ENCODE measurements at places on chromosomes 3 and 15.
A peak's percentile ranks its signal among the peaks of the same experiment; 100 is the strongest.

DNA sequence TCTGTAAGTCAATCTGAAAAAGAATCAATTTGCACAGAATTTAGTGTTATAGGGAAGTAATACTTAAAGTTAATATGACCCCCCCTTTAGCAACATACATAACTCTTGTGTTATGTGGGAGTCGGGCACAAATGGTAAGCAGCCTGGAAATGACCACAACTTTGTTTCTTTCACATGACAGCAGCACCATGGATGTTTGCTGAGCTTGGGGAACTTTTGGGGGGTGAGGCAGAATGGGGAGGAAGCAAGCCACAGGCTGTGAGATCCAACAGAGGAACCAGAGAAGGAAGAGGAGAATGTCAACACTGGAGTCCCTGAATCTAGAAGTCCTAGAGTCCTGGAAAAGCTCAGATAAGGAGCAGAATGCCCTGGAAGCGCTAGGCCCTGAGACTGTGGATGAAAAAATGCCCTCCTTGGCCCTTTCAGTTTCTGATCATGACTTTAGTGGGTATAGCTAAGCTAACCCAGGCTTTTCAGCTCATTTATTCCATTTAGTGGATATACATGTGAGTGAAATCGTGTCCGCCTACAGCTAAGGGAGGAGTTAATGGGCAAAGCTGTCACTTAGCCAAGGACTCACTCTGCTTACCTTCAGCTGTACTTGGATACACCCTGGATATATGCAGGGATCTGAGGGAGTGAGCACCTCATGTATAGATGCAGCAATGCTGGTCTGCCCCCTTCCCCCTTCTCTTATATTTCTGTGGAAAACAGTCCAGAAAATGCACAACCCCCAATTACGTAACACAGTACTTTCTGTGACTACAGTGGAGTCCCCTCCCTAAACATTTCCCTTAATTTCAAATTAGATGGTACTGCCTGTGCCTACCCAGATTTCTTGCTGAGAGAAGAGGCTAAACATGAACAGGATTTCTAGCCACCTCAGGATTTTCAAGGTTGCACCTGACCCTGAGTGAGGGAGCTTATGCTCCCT lies 39.1 kb downstream of the CFAP91 start:
- DNase-seq: no peak

DNA sequence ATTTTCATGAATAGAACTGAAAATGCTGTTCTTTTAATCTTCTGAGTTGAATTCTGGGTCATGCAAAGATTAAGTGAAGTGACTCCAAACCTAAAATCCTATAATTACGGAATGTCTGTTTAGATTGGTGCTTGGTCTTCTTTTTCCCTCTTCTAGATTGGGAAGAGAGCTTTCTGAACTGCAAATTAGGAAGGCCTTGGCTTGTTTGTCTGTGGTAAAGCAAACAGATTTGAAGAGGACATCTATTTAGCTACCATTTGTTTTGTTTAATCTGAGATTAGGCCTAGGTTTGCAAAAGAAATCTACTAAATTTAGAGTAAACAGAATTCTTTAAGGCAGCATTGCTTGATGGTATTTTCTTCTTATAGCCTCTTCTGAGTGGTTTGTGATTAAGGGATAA lies 23.5 kb downstream of the PAQR9 start:
- DNase-seq: no peak

- DNase-seq: no peak
These were observed 179.4 kb downstream of the SV2B start for GRCh38 chr15:91279486-91279885.

DNA sequence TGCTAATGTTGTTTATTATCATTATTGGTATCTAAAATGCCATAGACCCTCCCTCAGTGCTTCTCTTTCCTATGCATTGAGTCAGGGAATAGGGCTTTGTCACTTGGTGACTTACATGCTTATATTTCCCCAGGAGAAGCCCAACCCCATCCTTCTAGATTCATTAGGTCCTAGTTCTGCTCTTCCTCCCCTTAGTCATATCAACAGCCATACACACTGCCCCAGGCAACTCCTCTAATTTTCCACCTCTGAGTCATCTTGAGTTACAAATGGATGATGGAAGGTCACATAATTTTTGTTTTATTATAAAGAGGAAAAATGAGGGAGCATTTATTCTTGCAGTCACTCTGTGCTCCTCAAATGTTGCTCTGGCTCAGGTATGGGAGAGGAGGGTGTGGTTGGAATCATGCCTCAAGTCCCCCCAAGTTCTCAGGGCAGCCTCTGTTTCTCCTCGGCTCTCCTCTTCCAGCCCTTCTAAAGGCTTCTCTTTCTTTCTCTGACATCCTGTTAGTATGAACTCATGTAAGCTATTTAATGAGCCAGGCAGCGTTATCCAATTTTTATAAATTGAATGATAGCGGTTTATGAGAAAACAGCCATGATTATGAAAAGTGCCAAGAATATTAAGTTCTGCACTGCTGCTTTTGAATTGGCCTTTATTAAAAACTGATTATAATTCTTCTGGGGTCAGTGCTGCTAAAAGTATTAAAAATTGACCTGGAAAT lies 45.6 kb upstream of the FSTL1 start:
- no peak for DNase-seq

GRCh38 chr3:16848007-16848406 lies 36.7 kb upstream of the PLCL2 start:
- DNase-seq: no peak

GRCh38 chr3:30924763-30925162 lies 30.3 kb upstream of the GADL1 start:
- DNase-seq: no peak

DNA sequence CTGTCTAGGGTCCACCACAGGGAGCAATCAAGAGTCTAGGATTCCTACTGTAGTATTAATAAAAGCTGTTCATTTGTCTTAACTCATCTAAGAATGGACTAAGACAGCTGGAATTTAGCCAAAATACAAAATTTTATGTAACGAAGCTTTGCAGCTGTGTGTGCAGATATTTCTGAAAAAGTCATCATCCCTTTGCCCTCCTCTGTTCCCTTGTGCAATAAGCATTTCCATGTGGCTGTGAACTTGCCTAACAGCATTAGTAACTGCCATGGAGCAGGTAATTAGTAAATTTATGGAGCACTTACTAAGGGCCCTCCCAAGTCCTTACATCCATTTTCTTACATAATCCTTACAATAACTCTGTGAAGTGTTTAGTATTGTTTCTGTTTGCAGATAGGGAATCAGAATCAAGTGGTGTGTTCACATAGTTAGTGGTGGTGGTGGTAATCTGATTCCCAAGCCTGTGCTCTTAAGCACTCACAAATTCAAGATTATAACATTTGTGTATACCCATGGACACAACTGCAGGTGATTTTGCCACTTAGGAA lies 114.5 kb downstream of the RARB start:
- DNase-seq: no peak

DNA sequence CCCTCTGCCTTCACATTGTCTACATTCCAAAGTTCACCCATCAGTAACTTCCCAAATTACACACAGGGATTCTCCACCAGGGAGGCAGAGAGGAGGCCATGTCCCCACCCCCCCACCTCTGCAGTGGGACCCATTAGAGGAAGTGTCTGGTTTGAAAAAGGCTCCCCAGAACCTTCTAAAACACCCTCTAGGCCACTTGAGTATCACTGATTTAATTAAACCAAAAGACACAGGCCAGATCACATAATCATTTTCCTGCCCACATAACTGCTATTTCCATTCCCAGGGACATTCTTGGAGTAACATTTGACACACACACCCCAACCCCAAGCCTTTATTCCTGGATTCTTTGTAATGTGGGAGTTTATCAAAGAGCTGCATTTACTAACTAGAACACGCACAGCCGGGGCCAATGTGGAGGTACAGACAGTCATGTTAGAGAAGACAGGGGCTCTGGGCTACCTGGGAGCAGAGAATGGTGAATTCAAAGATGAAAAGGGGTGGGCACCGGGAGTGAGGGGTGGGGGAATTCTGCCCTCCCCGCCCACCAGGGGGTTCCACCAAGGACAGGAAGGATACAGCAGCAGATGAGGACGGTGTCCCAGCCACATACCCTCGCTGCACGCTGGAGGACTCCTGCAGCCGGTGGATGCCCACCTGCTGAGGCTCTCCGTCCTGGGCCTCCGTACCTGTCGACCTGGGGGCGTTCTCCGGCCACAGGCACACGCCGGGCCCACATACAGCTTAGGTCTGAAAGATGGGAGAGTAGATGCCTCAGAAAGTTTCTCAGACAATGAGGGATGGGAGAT lies 201.4 kb upstream of the CTNNB1 start:
- no peak for DNase-seq

- no peak for DNase-seq
These were observed 66.7 kb upstream of the DNAJC19 start for GRCh38 chr3:181056136-181056732.

GRCh38 chr15:78055919-78056713 lies 21.4 kb downstream of the TBC1D2B start:
- DNase-seq: peak; percentile 33

- no peak for DNase-seq
These were observed 46.8 kb downstream of the PXYLP1 start for GRCh38 chr3:141278196-141279076.

DNA sequence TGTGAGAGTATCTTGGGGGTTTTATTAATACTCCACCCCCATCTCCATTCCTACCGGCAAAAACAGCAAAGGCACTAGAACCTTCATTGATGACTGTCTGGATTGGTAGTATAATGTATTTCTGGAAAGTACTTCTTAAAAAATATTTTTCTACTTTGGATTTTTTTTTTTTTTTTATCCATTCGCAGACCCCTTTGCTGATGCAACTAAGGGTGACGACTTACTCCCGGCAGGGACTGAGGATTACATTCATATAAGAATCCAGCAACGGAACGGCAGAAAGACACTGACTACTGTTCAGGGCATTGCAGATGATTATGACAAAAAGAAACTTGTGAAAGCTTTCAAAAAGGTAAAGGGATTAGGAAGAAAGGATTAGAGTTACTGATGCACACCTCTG lies 1.2 kb downstream of the EIF1B start:
- DNase-seq: no peak

DNA sequence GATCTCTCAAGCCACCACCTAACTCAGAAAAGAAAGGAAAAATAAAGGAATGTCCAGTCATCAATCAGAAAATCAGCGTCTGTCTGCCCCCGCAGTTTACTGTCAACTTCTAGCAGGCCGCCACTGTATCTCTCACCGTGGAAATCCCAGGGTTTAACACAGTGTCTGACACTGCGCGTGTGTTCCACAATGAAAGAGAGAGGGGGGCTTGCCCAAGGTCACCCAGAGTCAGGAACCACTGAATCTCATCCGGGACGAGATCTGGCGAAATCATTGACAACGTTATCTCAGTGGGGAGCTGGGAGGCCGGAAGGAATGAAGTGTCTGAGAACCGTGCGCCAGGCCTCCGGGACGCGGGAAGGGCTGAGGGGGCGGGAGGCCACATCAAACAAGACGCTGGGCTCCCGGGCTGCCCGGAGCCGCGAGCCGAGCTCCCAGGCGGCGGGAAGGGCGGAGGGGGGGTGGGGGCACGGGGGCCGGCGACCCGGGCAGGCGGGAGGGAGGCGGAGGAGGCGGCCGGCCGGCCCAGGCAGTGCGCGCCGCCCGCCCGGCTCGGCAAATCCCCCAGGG lies 2.2 kb upstream of the HES1 start:
- no peak for DNase-seq

DNA sequence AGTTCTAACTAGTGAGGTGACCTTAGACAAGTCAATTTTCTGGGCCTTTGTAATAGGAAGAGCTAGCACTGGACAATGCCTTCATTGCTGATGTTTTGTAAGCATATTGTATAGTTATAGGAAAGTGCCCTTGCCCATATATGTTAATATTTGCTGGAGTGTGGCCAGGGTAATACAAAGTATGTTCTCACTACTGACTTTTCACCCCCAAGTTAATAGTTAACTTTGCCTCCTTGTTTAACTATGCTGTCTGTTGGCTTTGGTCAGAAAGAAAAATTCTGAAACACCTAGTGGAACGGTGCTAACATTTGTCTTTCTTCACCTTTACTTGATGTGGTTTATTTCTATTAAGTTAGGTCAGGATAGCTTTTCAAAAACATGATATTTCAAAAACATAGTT lies 287.4 kb upstream of the CTNNB1 start:
- DNase-seq: no peak

DNA sequence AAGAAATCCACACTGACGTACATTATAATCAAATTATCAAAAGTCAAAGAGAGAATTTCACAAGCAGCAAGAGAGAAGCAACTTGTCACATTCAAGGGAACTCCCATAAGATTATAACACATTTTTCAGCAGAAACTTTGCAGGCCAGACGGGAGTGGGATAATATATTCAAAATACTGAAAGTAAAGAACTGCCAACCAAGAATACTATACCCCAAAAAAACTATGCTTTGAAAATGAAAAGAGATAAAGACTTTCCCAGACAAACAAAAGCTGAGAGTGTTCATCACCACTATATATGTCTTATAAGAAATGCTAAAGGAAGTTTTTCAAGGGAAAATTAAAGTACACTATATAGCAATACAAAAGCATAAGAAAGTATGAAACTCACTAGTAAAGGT lies 91.5 kb upstream of the PPP2R3A start:
- DNase-seq: no peak

- DNase-seq: no peak
These were observed 165.6 kb downstream of the FAM43A start for GRCh38 chr3:194851254-194851653.

GRCh38 chr3:78077178-78077577 lies 1037.3 kb downstream of the ROBO2 start:
- DNase-seq: no peak

DNA sequence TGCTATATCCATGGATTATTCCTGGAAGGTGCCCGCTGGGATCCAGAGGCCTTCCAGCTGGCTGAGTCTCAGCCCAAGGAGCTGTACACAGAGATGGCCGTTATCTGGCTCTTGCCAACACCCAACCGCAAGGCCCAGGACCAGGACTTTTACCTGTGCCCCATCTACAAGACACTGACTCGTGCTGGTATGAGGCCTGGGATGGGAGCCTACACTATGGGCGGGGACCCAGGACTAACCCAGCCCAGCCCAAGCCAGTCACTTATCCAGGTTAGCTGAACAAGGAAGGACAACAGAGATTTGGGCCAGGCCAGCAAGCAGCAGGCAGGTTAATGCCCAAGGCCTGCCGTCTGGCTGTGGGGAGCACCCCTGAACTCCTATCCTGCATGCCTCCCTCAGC lies 45.3 kb downstream of the SEMA3G start:
- DNase-seq: no peak

DNA sequence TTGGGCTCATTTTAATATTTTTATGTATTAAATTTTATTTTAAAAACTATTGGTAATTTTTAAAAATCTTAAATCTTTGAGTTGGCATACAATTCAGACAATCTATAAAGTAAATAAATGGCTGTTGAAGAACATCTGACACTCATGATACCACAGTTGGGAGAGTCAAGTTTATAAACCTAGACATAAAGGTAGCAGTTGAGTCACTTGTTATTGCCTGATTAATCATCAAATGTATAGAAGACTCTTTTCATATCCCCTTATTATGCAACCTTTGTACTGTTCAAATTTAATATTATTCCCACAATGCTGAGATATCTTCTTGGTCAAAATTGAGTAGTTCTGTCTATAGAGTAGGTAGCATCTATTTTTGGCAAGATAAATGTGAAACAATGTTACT lies 19.6 kb downstream of the PAQR9 start:
- DNase-seq: no peak

DNA sequence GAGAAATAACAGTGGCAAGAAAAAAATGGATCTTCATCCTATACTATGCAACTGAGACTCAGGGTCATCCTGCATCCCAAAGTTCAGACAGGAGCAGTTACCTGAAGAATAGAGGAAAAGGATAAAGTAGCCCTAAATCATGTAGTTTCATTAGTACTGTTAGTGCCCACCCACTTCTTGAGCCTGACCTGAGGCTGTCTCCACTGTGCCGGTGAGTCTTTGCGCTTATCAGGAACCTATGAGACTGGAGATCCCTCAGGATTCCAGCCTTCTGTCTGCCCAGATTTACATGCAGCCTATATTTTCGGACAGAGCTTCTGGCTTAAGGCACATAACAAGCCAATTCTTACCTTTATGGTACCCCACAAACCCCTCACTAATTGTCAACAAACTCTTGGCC lies 791.6 kb downstream of the ROBO1 start:
- no peak for DNase-seq
